ENCODE measurements at places on chromosomes 6 and 20. TPM values are rescaled to one million over a fixed set of nuclear protein-coding genes. Genes with fewer than 3 reads are reported as not detected.
A peak's percentile ranks its signal among the peaks of the same experiment; 100 is the strongest.

Gene HTR1B
- not detected for total RNA-seq

Gene IL17A
- total RNA-seq: 2.8 TPM

Gene GJA1
- not detected for total RNA-seq

Gene ERVFRD-1
- total RNA-seq: not detected

Gene NDUFAF5
- 32.9 TPM for total RNA-seq

DNA sequence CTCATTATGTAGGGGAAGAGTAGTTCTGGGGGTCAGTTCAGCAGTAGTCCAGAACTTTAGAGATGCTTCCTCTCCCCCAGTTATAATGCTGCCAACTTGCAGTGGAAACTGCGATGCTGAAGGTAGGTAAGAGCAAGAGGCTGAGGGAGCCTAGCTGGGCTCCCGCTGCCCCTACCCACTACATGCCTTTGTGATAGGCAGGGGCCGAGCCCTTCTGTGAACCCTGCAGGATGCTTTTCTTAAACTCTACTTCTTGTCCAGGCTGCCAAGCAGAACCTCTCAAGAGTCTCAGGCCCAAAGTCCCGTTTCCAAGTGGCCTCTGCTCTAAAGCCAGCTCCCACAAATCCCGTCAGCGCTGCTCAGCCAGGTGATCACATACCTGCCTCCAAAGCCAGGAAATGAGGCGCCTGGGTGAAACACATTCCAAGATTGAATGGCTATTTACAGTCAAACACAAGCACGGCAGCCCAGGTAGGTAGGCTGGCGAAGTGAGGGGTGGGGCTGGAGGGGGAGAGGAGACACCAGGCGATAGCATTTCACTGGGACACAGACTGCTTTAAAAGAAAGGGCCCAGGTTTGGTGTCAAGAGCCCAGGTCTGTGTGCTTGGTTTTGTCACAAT, 150.7 kb downstream of the CD24 start:
- no peak for DNase-seq

- no peak for DNase-seq
Observed at GRCh38 chr6:25627001-25627400, 25.0 kb upstream of the SCGN start.

GRCh38 chr6:32943864-32944649, 3.2 kb upstream of the HLA-DMB start:
- DNase-seq: peak; percentile 39

GRCh38 chr20:11791835-11792567, 125.7 kb upstream of the BTBD3 start:
- no peak for DNase-seq

DNA sequence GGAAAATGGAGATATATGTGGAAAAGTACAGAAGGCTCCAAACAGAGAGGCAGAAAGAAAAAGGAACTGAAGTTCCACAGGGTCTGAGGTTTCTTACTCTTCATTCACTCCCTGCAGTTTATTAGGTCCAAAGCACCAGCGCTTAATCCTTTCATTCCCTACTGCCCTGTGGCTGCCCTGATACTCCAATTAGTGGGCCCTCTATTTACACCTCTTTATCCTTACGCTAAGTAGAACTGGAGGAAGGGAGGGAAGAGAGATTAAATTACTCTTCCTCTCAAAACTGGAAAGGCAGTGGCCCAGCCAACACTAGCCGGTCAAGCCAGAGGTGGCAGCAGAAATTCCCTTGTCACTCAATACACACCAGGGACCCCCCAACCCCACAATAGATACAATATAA, 20.4 kb downstream of the TRERF1 start:
- no peak for DNase-seq

DNA sequence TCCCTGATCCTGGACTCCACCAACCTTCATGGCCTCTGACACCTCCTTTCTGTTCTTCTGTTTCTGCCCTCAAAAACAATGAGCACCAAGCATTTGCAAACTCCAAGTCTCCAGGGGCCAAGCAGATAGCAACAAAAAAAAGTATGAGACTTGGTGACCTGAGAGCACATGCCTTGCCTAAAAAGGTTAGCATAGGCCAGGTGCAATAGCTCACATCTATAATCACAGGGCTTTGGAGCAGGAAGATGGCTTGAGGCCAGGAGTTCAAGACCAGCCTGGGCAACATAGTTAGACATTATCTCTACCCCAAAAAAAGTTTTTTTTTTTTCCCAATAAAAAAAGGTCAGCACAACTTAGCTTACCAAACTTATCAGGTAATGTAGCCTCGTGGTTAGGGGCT, 13.7 kb upstream of the HM13 start:
- DNase-seq: no peak

DNA sequence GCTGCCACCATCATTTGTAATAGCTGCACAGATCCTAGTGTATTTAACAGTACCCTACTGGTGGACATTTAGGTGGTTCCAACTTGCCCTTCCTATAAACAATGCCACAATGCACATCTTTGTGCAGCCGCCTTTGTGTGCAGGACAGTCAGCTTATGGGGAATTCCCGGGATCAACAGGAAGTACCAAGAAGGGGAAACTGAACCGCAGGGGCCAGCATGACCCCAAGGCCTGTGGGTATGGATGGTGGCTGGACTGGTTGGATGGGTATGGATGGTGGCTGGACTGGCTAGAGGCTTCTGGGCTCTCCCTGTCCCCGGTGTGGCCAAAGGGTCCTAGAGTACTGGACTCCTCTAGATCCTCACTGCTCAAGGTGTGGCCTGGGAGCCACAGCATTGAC, 46.7 kb downstream of the CEBPB start:
- DNase-seq: no peak

- no peak for DNase-seq
Observed at GRCh38 chr6:118537574-118537973, 10.5 kb upstream of the PLN start.

DNA sequence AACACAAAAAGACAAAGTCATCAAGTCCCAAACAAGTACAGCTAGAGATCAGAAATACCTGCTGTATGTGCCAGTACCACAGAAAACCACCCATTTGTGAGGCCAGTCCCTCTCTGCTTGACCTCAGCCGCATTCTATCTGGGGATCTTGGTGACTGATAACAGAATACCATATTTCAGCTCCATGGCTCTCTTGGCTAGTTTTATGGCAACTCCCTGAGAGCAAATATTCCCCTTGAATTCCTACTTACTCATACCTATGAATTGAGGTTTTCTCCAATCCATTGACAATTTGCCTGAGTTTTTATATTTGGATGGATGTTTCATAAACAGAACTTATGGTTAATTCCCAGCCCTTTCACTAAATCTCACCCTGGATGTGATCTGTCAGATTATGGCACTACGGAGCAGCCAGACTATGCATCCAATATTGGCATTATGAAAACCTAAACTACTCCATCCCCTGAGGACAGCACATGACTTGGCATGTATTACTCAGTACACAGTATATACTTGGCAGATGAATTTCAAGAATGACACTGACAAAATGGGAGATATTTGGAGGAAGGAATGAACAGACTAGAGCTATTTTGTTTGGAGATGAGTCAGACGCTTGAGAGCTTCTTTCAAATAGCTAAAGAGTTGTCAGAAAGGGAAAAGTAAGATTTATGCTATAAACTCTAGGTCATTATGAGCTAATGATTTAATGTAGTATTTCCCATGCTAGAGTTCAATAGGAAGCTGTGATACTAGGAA, 95.7 kb downstream of the PRDM1 start:
- DNase-seq: no peak

- no peak for DNase-seq
Observed at GRCh38 chr20:52118016-52118623, 73.5 kb downstream of the ZFP64 start.

GRCh38 chr20:54549658-54550326, 74.4 kb downstream of the DOK5 start:
- DNase-seq: no peak

DNA sequence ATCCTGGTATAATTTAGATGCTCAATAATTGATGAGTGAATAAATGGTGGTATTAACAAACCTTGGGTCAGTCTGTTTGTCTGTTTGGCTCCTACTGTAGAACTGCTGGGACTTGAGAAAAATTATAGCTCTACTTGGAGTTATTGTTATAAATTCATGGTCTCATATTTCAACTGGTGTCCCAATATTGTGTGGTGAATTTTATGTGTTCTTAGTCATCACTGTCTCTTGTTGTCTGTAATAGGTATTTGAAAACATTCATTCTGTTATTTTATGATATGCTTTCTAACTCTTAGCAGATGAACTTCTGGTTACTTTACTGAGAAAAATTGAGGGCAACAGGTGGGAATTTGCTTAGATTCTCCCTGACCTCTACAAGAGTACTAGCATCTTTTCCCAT, 221.4 kb downstream of the CDKAL1 start:
- DNase-seq: no peak

- no peak for DNase-seq
Observed at GRCh38 chr6:138557147-138557546, 57.9 kb upstream of the NHSL1 start.

- no peak for DNase-seq
Observed at GRCh38 chr20:61753316-61753942, 312.3 kb downstream of the TAF4 start.

DNA sequence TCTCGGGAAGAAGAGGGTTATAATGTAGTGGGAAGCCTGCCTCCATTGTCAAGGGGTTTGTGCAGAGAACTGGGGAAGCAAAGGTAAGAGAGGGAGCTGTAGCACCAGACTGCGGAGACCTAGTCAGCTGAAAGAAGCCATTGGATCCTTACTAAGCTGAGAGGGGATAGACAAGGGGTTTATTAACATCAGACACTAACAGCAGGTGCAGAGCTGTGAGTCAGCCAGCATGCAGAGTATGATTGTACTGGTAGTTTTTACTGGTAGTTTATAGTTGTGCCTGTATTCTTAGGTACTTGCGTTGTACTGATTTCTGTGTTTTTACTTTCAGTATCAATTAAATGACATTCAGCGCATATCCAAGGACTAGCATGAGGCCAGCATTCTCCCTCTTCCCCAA, 17.8 kb upstream of the COL19A1 start:
- DNase-seq: no peak

DNA sequence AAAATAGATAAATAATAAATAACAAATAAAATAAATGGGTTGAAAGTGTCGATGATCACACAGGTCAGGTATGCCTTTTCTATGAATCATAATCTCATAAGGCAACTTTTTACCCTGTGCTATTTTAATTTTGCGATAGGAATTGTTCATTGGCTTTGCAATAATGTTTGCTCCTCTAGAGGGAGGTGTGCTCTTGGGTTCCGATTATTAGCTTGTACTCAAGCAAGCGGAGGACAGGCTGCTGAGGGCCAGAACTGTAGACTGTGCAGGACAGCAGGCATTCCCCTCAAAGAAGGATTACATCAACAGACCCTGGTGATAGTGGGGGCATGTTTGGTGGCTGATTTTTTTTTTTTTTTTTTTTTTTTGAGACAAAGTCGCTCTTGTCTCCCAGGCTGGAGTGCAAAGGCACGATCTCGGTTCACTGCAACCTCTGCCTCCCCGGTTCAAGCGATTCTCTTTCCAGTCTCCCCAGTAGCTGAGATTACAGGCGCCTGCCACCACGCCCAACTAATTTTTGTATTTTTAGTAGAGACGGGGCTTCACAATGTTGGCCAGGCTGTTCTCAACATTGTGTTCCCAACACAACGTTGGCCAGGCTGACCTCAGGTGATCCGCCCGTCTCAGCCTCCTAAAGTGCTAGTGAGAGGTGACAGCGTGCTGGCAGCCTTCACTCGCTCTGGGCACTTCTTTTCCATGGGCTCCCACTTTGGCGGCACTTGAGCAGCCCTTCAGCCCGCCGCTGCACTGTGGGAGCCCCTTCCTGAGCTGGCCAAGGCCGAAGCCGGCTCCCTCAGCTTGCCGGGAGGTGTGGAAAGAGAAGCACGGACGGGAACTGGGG, 35.6 kb downstream of the RIOK1 start:
- no peak for DNase-seq

DNA sequence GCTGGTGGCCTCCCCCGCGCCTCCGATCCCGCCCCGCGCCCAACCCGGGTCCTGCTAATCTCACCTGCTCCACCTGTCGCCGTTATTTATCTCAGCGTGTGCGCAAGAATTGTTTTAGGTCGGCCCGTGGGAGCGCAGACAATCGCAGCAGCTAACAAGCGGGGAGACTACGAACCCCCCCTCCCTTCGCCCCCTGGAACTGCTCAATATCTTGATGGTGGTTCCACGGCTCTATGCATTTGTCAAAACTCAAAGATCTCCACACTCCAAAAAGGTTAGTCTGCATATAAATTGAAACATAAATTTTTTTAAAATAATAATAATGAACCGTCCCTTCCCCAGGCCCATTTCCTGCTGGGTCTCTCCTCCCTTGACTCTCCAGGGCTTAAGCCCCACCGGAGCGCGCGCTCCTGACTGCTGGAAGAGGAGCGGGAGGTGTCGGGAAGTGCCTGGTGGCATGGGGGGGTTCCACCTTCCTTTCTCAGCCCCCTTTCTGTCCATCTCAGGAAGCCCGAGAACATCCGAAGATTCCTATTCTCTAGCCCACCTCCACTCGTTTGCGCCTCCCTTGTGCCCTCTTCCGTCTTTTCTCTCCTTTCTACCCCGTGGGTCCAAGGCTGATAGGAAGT, 1.6 kb upstream of the MDGA1 start:
- no peak for DNase-seq
